ENCODE measurements at places on chromosomes 6 and 20.
A peak's percentile ranks its signal among the peaks of the same experiment; 100 is the strongest.

DNA sequence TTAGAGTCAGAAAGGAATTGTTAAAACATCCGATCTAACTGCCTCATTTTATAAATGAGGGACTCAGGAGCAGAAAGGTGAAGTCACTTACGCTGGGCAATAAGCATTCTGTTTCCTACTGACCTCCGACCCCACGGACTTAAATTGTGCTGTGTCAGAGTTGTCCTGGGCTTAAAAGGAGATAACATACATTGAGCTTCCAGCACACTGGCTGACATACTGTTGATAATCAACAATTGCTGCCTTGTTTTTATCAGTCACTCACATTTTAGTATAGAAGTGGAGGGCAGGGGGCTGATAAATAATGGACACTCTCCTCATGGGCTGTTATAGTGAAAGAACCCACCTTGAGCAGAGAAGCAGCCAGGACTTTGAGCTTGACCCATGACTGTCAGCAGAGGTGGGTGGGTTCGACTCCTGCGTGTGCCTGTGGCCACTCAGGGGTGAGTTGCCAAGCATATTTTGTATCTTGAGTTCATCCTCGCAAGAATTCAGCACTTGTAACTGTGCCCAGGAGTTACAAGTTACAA lies 166.5 kb upstream of the JARID2 start:
- no peak for DNase-seq

- peak; percentile 90 for DNase-seq
Observed at GRCh38 chr20:10674684-10675449, 1.1 kb upstream of the JAG1 start.

DNA sequence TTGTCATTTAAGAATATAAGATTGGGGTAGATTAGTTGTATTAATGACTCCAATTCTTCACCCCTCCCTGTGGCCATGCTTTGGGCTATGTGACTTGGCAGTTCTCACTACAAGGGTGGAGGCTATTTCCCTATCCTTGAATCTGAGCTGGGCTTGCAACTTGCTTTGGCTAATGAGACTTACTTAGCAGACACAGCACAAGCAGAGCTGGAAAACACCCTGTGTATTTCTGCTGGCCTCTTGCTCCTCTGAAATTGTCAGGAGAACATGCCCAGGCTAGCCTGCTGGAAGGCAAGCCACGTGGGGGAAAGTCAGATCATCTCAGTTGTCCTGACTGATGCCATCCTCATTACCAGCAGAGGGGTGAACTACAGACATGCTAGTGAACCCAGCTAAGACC lies 126.5 kb upstream of the HDGFL1 start:
- no peak for DNase-seq

DNA sequence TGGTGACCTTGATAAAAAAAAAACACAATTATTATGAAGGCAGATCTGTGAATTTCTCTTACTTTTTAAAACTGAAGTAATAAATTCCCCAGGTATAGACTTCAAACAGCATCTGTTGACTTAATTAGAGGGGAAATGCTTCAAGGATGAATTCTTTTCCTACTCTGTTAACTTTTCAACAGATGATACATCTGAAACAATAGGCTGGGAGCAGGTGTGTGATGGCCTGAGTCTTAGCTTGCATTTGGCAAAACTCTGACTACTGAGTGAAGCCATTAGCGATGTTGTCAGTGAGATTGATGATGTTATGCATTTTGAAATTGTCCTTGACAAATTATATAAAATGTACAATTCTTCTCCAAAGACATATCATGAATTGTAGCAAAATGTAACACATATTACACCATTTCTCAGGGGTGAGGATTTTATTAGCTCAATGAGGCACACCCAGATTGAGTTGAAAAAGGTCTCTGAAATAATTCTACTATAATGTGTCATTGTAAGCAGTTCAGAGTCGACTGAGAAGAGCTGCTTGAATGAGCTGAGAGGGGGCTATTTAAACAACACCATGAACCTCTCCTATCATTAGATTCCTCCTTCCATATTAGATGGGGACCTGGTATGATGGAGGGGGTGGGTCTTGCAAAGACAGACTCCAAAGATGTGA lies 39.6 kb upstream of the OGFRL1 start:
- DNase-seq: no peak

- DNase-seq: no peak
Observed at GRCh38 chr6:138722425-138723371, 50.9 kb upstream of the CCDC28A start.

GRCh38 chr6:87224971-87225370 lies 69.6 kb downstream of the ZNF292 start:
- DNase-seq: no peak

DNA sequence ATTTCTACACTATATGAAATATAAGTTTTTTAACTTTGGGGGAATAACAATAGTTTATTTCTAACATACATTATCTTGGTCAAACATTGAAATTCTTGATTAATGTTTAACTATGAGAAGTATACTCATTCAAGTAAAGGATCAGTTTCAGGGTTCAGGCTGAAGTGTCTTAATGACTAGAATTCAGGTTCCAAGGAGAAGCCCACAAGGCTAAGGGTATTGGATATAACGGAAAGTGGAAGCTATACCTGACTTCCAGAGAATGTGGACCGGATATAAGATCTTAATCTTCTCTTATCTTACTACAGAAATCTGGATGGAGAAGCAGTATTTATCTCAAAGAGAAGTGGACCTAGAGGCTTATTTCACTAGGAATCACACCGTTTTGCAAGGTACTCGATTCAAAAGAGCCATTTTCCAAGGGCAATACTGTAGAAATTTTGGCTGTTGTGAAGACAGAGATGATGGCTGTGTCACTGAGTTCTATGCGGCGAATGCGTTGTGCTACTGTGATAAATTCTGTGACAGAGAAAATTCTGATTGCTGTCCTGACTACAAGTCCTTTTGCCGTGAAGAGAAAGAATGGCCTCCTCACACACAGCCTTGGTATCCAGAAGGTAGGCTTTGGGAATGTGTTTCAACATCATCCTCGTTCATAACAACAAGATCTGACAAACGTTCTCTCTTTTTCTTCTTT lies at the start of gene TINAG:
TINAG (plus strand) TSS at position 153 of the 697 bp plus-strand sequence; CDS start at position 263, 110 bp downstream.
- no peak for DNase-seq

- no peak for DNase-seq
Observed at GRCh38 chr6:44035621-44036020, 91.6 kb downstream of the MRPL14 start.

GRCh38 chr6:3773678-3774298 lies 22.3 kb upstream of the PXDC1 start:
- DNase-seq: no peak

DNA sequence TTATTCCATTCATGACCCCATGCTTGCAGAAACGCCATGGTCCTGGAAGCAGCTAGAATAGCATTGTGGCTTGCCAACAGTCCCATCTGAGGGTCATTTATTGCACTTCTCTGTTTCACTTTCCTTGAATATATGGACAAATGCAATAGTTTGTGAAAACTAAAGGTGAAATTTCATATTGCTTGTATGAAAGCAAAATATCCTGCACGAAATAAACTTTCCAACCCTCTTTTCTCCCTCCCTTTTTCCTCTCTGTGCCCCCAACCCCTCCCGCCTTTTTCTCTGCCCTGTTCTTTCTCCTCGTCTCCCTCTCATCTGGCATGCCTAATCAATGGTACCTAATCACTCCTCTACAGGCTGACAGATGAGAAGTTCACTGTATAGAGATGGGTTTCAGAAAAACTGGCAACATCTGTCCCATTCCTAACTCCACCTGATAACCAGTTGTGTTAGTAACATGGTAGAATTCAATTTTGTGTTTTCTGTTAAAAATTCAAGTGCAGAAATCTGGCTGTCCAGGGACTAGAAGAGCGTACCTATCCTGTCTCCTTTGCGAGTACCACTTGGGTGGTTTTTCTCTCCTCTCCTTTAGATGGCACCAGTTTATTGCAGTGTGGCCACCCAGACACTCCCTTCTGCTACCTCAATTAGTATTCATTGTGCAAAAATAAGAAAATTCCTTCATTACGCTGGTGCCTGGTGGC lies 198.6 kb downstream of the FOXA2 start:
- no peak for DNase-seq

GRCh38 chr20:18058661-18059467 lies 1.1 kb upstream of the OVOL2 start:
- peak; percentile 65 for DNase-seq

DNA sequence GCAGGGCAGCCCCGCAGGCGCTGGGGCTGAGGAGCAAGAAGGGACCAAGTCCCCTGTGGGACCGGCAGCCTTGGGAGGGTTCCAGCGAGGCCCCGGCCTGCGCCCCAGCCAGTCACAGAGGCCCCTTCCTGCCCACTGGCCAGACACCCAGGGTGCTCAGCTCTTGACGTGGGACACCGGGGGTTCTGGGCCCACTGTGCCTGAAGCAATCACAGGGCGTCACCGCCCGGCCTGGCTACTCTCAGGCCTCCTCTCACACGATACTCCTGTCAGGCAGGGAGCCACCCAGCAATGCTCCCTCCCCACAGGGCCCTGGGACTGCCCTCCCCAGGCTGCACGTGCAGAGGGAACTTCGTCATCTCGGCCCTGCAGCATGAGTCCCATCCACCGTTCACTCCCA lies 14.5 kb downstream of the TAF4 start:
- DNase-seq: peak; percentile 39

- DNase-seq: no peak
Observed at GRCh38 chr20:10359621-10360040, 74.4 kb downstream of the MKKS start.

GRCh38 chr20:48999890-49000870 lies 45.9 kb upstream of the CSE1L start:
- no peak for DNase-seq

DNA sequence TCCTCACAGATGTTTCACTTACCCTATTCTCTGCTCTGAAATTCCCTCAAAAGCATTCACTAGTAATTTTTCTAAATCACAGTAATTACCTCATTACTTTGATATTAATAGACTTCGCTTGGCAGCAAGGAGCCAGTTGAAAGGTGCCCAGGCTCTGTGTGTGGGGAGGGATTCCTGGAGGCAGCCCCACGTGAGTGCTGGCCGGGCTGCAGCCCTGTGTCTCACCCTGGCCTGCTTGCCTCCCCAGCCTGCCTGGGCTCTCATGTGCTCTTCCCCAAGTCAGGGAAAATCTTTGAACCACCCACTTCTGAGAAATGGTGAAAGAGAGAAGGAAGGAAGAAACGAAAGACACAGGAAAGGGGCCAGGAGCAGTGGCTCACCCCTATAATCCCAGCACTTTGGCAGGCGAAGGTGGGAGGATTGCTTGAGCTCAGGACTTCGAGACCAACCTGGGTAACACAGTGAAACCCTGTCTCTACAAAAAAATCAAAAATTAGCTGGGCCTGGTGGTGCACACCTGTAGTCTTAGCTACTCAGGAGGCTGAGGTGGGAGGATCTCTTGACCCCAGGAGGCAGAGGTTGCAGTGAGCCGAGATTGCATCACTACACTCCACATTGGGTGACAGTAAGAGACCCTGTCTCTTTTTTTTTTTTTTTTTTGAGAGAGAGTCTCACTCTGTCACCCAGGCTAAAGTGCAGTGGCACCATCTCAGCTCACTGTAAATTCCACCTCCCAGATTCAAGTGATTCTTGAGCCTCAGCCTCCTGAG lies 20.0 kb upstream of the SNTA1 start:
- no peak for DNase-seq

GRCh38 chr6:39610221-39610620 lies 115.0 kb downstream of the KIF6 start:
- no peak for DNase-seq

DNA sequence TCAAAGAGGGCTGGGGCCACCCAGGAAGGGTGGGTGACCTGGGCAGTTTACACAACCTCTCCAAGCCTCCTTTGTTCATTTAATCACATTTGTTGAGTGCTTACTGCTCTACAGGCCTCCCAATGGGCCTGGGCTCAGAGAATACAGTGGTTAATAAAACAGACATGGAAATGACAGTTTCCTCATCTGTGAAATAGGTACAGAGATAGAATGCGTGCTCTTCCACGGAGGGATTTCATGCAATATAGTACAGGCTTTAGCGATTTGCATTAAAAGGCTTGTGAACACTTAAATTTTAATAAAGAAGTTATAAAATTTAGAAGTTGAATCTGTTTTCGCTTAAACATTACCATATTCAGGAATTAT lies 802 bp upstream of the FERMT1 start:
- DNase-seq: no peak

DNA sequence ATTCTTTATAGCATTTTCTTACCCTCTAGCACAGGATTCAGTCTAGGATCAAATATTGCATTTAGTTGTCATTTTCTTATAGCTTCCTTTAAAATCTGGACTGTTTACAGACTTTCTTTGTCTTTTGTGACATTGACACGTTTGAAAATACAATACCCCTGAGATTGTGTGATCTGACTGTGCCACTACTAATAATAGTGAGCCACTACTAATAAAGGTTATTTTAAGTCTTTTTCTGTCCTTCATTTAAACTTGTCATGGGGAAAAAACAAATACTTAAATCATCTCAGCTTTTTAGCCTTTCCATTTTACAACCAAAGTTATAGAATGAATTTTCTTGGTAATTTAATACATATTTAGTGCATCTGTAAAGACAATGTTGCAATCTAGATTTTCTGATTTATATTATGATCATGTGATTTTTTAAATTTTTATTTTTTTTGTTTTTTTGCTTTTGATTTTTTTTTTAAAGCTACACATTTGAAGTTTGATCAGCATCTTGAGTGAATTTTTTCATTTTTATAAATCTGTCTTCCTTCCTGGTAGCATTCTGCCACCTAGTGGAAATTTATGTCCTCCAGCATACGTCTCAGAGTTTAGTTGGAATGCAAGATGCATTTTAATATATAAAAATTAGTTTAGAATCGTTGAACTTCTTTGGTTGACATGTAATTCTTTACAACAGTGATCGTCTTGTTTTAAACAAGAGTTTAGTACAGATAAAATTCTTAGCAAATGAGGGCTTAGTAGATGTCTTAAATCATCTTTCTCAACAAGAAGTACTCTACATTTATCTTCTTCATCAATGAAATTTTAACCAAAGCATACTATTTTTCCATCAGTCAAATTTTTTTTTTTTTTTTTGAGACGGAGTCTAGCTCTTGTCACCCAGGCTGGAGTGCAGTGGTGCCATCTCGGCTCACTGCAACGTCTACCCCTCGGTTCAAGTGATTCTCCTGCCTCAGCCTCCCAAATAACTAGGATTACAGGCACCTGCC lies 119.4 kb downstream of the NCOA3 start:
- DNase-seq: no peak

DNA sequence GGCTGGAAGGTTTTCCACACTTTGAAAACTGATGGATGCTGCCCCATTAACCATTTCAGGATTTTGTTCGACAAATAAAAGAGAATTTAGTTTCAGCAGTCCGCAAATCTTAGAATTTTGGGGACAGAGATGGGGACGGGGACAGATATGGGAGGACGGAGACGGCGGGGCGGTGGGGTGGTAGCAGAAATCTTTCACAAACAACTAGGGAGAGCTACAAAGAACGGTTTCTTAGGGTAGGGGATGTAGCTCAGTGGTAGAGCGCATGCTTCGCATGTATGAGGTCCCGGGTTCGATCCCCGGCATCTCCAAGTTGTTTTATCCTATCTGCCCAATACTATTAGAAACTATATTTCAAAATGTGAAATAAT lies 15.1 kb downstream of the HMGN4 start:
- DNase-seq: peak; percentile 64

DNA sequence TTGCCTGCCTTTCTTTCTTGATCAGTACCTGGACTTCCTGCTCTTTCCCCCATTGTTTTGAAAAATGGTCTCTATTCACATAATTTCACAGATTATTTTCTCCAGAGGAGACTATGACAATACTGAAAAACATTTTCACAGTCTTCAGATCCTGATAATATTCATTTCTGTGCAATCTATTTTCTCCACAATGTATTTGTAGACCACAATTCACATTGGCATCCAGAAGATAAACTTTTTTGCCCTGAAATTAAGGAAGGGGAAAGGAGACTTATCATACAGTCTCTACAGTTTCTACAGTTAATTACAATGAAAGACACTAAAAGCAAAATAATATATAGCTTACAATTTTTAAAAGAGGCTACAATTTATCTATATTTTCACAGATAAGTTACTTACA lies 18.4 kb downstream of the LCA5 start:
- no peak for DNase-seq

Data from lower lobe of right lung (tissue), 2 donors.